HuH-7.5 (cell line): ENCODE measurements at places on chromosomes 5 and 9.

DNA sequence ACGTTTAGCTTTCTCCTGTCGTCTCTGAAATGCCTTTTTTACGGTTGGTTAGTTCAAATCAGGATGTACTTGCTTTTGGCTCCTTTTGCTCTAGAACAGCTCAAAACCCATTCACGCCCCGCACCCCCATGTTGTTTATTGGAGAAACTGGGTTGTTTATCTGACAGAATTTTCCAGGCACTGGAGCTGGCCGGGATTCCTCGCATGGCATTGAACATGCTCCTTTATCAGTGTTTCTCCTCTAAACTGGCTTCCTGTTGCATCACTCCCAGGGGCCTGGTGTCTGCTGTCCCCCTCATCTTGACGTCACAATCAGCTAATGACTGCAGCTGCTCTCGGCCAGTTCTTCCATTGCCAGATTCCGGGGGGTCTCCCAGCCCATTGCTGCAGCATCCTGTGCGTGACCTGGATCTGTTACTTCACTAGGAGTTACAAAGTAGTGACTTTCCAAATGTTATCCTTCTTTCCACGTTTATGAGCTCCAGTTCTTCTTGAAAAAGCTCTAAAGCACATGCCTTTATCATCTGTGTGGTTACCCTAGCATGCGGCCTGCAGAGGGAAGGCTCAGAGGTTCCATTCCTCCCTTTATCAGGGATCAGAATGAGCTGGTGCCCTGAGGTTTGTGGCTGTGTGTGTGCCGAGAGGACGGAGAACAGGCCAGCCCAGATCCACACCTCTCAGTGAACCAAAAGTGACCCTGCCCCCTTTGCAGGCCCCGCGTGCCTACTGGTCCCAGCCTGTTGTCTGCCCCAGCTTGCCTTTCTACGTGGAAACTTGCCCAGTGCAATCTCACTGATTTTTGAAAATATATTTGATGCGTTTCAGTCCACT lies 27.5 kb downstream of the FAM163B start:
- DNase-seq = no peak

DNA sequence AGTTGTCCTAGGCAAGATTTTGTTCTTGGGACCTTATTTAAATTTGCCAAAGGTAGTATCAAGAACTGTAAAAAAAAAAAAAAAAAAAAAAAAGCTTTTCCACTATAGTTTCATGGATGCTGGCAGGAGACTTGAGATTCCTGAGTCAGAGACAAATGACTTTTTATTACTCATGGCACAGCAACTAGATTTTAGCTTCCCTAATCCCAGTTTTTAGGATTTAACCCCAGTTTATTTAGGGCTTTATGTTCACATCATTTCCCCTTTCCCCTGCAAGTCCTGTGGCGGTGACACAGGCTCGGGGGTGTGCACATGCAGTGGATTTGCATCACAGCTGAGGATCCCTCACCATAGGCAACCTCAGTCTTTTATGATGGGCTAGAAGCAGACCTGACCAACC lies 144.9 kb downstream of the GOLPH3 start:
- DNase-seq = no peak

DNA sequence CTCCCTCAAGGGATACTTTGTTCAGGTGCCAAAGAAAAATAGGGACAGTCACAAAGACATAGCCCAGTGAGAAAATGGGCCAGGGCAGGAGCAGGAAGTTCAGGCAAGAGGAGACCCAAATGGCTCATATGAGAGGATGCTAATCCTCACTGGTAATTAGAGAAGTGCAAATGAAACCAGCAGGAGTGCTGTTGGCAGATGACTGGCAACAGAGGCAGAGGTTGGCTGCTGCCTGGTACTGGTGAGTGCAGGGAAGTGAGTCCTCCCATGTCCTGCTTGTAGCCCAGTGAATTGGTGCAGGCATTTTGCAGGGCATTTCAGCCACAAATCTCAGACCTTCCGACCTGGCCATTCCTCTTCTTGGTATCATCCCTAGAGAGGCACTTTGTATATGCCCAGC lies 23.5 kb downstream of the ODF2 start:
- DNase-seq = no peak

GRCh38 chr5:35810601-35811000 lies 46.1 kb upstream of the IL7R start:
- no peak for DNase-seq

DNA sequence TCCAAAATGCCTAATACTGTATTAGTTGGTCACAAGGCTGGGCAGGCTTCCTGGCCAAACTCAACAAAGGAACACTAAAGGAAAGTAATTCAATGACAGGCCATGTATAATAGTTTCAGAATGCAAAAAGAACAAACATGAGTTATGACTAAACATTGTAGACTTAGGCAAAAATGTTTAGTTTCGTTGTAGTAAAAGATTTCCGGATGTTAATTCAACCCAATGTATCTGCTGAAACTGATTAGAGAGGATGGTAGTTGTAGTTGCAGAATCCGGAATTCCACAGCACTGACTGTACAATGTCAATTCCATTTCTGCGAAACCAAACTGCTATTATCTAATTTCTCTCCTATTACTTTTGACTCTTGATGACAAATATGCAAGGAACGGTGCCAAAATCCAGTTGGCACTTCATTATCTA lies 117.9 kb upstream of the FST start:
- DNase-seq = no peak

DNA sequence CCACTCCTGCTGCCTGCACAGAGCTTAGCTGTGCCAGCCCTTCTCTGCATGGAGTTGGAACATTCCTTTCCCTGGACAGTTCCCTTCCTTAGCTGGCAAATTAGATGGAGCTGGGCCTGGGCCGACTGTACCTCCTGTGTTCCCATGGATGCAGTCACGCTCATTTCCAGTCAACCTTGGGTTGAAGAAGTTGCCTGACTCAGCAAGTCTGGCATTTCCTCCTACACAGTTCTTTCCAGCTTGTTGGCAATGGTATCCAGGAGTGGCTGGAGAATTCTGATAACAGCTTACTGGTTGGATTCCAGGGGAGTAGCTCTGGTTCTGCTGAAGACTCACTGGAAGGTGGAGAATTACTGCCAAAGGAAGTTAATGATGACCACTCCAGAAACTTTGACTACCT lies 9.2 kb upstream of the TAF1L start:
- no peak for DNase-seq

- no peak for DNase-seq
Measured at GRCh38 chr9:136850866-136851775, 1.0 kb upstream of the MAMDC4 start.

- no peak for DNase-seq
Measured at GRCh38 chr5:72951671-72952468, 4.0 kb upstream of the FCHO2 start.

DNA sequence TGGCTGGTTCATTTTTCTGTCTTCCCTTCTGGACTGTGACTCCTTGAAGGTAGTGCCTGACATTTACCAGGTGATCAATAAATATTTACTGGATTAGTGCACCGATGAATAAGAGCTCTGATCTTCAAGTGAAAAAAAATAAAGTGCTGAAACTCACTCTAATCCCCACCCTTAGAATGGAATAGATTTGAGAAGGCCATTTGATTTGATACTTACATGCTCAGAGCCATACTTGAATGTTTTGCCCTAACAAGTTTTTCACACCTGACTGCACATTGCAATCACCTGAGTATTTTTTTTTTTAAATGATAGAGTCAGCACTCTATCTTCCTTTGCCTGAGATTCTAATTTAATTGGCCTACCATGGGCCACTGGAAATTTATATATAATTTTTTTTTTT lies 105.7 kb downstream of the LRRC70 start:
- no peak for DNase-seq

DNA sequence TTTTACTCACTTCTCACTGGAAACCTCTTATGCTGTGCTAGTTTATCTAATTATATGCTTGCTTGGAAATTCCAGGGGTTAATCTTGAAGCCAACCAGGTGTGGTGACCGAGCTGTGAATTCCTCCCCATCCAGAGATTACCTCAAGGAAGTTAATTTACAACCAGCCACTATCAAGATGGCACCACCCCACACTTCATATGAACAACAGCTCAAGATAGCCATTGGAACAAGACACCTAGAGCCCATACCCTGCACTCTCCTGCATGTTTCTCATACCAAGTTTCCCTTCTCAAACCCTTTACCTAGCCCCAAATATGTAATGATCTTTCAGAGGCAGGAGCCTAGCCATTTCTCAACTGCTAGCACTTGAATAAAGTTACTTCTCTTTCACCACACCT lies 2156.9 kb upstream of the C9orf72 start:
- no peak for DNase-seq

DNA sequence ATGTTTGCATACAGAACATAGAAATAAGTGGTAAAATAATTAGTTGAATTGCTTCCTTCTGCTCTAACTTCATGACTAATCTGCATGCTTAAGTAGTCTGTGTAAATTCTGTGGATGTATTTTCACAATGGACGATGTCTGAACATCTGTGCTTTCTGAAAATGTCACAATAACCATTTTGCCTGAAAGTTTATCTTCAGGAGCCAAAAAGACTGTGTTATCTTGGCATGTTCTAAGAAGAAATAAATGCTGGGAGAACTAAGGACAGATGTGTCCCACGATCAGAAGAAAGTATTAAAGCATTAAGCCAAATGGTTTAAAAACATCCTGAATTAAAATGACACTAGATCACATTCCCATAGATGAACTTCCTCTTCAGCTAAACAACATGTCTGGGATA lies 397.6 kb downstream of the SPOCK1 start:
- no peak for DNase-seq

- peak; percentile 48 for DNase-seq
Measured at GRCh38 chr9:117555964-117556629, 141.2 kb upstream of the ASTN2 start.

GRCh38 chr5:36651761-36652685 lies 45.6 kb downstream of the SLC1A3 start:
- DNase-seq = no peak

DNA sequence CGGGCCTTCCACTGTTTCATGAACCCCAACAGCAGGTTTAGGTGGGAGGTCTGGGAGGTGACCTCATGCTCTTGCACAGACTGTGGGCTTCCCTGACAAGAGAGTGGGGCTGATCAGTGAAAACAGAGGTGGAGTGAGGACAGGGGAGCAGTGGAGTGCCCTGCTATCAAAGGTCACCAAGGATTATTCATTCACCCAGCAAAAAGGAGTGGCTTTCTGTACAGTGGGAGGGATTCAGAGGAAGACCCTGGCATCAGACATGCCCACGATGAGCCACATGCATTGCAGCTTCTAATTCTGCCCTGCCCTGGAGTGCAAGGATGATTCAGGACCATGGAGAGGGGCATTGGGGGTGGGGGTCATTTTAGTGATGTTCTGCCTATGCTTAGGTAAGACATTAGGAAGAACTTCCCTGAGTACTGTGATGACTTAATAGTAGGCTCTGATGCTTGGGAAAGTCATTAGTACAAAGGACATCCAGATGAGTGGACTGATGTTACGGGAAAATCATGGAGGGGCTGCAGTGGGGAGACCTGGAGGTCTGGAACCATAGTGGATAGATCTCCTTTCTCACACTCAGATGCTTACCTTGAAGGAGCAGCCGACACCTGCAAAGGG lies 12.8 kb downstream of the TRAF1 start:
- no peak for DNase-seq
